Caco-2 (cell line): ENCODE measurements at places on chromosomes 3 and 15. TPM values are rescaled to one million over a fixed set of nuclear protein-coding genes. Genes with fewer than 3 reads are reported as not detected.
A peak's percentile ranks its signal among the peaks of the same experiment; 100 is the strongest.

DNA sequence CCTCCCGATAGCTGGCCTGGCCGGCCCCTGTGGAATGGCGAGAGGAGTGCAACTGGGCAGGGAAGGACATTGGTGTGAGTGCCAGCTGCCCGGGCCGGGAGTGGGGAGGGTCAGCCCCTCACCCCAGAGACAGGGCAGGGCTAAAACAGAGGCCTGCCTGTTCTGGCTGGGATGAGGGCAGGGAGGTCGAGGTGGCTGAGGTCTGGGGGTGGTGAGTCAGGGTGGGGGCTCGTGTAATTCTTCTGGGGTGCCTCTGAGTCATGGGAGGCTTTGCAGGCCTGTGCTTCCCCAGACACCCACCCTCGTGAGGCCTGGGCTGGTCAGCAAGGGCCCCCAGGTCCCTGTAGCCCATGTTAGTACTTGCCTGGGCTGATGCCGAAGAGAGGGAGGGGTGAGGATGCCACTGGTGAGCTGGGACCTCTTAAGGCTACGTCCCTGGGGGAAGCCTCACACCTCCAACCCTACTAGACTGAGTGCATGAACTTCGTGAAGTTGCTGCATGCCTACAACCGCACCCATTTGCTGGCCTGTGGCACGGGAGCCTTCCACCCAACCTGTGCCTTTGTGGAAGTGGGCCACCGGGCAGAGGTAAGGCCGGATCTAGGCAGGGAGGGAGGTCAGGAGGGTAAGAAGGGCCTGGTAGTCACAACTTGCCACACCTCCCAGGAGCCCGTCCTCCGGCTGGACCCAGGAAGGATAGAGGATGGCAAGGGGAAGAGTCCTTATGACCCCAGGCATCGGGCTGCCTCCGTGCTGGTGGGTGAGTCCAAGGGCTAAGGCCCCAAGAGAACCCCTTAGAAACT lies 1.7 kb downstream of the SEMA3B start:
- no peak for DNase-seq
- peaks cover 67% of the 10 kb centered on the region for H3K4me1 ChIP-seq
- H3K27ac ChIP-seq, result peak overlapping the region; percentile 70
- no peaks in the 10 kb centered on the region for H3K27me3 ChIP-seq

DNA sequence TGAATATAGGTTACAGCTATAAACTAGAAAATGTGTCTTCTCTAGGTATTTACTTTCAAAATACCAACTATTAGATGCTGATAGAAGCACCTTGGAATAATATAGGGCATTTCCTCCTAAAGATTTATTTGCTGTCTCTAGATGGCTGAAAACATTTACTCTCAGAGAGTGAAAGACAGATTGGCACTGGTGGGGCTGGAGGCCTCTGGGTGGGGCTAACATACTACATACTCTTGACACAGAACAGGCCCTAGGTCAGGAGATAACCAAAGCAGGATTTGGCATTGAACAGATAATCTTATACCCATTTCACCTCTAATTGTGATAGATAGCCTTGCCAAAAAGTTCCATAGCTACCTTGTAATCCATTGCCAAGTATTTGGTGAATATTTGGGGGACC lies 253.3 kb upstream of the TBC1D5 start:
- DNase-seq, result no peak
- no peaks in the 10 kb centered on the region for H3K27me3 ChIP-seq
- H3K4me1 ChIP-seq, result no peaks in the 10 kb centered on the region
- no peaks in the 10 kb centered on the region for H3K36me3 ChIP-seq

- no peaks in the 10 kb centered on the region for H3K36me3 ChIP-seq
- H3K4me1 ChIP-seq, result peaks cover 34% of the 10 kb centered on the region
- no peak overlapping the region for H3K27ac ChIP-seq
Observed at GRCh38 chr15:63478243-63478642, 26.1 kb upstream of the USP3 start.

- no peak overlapping the region for H3K4me3 ChIP-seq
- no peaks in the 10 kb centered on the region for H3K4me1 ChIP-seq
- no peaks in the 10 kb centered on the region for H3K27me3 ChIP-seq
- no peak overlapping the region for H3K27ac ChIP-seq
- no peak for DNase-seq
- no peaks in the 10 kb centered on the region; the same call in 1 of the 2 replicates for H3K36me3 ChIP-seq
Observed at GRCh38 chr15:25022233-25022632, 67.4 kb downstream of the SNRPN start.

DNA sequence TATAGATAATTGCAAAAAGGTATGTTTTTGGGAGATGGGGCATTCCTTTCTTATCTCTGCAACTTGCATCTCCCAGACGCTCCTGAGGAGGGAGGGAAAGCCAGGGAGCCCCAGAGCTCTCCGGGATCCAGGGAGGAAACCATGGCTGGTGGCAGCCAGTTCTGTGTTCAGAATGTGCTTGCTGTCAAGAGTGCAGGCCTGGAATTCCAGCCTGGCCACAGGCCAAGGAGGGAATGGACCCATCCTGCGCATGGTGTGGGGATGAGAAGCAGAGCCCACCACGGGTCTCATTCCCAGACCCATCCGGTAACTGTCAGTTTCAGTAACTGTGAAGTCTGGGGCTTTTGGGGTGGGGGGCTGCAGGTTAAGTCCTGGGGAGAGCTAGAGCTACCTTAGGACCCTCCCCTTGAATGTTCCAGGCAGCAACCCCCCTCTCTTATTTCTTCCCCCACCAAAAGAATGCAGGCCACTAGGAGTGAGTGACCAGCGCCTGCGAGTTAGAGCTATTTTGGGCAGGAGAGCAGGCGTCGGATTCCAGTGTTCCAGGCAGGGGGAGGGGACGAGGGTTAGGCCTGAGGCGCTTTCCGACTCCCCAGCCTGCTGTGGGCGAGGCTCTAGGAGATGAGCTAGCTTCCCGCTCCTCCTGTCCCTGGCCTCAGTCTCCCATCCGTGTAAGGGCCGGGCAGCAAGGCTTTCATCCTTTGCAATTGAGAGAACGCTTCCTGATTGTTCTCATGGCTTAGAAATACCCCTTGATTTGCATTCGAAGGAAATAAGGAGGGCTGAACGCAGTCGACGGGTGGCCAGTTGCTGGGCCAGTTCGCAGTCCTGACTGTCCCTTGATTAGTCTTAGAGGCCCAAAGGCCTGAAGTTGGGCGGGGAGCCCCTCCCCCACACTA lies 781 bp upstream of the DAG1 start:
- H3K4me1 ChIP-seq, result peaks cover 54% of the 10 kb centered on the region
- DNase-seq, result peak; percentile 90
- no peaks in the 10 kb centered on the region for H3K27me3 ChIP-seq
- H3K4me3 ChIP-seq, result peak overlapping the region; percentile 35

GRCh38 chr15:80753161-80753560 lies 26.0 kb upstream of the CEMIP start:
- H3K27me3 ChIP-seq, result no peaks in the 10 kb centered on the region
- no peaks in the 10 kb centered on the region for H3K4me1 ChIP-seq
- H3K4me3 ChIP-seq, result no peak overlapping the region
- H3K27ac ChIP-seq, result no peak overlapping the region
- no peak for DNase-seq

GRCh38 chr3:13201851-13202250 lies 128.6 kb upstream of the IQSEC1 start:
- no peak for DNase-seq
- H3K27ac ChIP-seq, result no peak overlapping the region
- H3K4me3 ChIP-seq, result no peak overlapping the region
- H3K4me1 ChIP-seq, result no peaks in the 10 kb centered on the region
- no peaks in the 10 kb centered on the region for H3K36me3 ChIP-seq

GRCh38 chr3:109072194-109072593 lies 45.7 kb downstream of the MORC1 start:
- H3K27ac ChIP-seq, result no peak overlapping the region
- no peaks in the 10 kb centered on the region for H3K27me3 ChIP-seq
- no peak for DNase-seq
- H3K4me3 ChIP-seq, result no peak overlapping the region
- no peaks in the 10 kb centered on the region for H3K4me1 ChIP-seq

- no peak for DNase-seq
- H3K4me1 ChIP-seq, result no peaks in the 10 kb centered on the region
- H3K36me3 ChIP-seq, result no peaks in the 10 kb centered on the region
- no peaks in the 10 kb centered on the region for H3K27me3 ChIP-seq
- no peak overlapping the region for H3K27ac ChIP-seq
- H3K4me3 ChIP-seq, result no peak overlapping the region
Observed at GRCh38 chr3:131484496-131485111, 18.2 kb downstream of the MRPL3 start.

DNA sequence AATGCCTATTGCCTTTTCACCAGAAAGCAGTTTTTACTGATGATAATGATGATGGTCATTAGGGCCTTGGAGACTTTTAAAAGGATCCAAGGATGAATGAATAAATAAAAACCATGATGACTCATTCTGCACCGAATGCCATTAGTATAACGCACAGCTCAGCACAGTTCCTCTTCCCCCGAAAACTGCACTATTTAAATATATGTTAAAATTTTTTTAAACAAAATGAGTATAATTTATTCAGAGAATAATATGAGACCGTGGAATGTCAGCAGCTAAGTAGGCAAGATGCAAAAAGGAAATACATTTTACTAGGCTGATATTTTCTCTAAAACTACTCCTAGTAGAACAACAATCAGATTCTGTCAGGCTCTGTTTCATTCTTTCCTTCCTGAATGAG lies 83.4 kb upstream of the NANOGP8 start:
- no peaks in the 10 kb centered on the region for H3K4me1 ChIP-seq
- H3K4me3 ChIP-seq, result no peak overlapping the region
- H3K36me3 ChIP-seq, result no peaks in the 10 kb centered on the region
- H3K27me3 ChIP-seq, result no peaks in the 10 kb centered on the region
- no peak overlapping the region for H3K27ac ChIP-seq

DNA sequence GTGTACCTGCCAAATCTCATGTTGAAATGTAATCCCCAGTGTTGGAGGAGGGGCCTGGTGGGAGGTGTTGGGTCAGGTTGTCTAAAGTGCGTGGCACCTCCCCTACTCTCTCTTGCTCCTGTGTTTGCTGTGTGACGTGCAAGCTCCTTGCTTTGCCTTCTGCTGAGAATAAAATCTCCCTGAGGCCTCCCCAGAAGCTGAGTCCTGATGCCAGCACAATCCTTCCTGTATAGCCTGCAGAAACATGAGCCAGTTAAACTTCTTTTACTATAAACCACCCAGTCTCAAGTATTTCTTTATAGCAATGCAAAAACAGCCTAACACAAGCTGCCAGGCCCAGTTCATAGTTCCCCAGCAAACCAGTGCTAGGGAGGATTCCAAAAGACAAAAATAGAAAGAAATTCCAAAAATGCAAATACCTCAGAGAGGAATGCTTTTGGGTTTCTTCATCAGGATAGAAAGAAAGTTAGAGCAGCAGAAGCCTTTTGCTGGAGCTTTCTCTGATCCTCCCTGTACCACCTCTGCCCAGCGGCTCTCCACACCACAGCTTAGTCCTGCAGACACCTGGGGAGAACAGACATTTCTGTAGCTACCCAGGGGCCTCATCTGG lies 25.9 kb upstream of the CDV3 start:
- H3K36me3 ChIP-seq, result no peaks in the 10 kb centered on the region
- peaks cover 49% of the 10 kb centered on the region for H3K4me1 ChIP-seq
- peak overlapping the region; percentile 88 for H3K27ac ChIP-seq
- no peaks in the 10 kb centered on the region for H3K27me3 ChIP-seq
- no peak overlapping the region for H3K4me3 ChIP-seq

- no peaks in the 10 kb centered on the region for H3K36me3 ChIP-seq
- no peaks in the 10 kb centered on the region for H3K27me3 ChIP-seq
- no peak overlapping the region for H3K4me3 ChIP-seq
- DNase-seq, result no peak
- no peaks in the 10 kb centered on the region for H3K4me1 ChIP-seq
Observed at GRCh38 chr3:84961521-84962255, 2.9 kb downstream of the CADM2 start.

DNA sequence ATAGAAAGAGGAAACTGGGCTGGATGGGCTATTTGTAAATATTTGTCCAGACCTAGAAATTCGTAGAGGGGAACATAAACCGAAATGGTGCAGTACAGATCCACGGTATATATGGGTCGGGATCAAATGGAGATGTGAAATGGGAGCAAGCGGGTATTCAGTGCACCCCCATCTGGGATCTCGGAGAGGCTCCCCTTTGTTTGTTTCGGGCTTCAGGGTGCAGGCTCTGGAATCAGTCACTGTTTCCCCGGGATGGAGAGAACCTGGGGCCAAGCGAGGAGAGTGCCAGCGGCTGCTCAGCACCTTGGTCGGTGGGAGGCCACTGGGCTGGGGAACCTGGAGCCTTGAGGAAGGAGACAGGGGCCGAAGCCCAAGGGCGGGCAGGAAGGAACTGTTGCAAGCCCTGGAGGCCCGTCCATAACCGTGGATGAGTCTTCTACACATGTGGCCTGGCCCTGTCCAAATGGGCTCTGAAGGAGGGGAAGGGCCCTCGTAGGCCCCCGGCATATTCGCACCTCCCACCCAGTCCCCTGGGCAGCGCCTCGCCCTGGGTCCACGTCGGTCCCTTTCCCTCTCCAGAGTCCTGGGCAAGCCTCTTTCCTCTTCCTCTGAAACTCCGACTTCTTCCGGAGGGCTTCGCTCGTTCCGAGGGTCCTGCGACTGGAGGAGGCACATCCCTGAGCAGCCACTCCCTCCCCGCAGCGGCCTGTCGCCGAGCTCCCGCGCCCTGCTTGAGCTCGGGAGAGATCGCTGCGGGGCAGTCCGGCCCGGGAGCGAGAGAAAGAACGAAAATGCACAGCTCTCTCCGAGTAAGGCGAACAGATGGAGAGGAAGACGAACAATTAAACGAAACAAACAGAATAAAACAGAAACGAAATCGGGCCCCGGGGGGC lies 3.0 kb downstream of the ISL2 start:
- no peak overlapping the region for H3K27ac ChIP-seq
- H3K27me3 ChIP-seq, result no peaks in the 10 kb centered on the region
- H3K4me3 ChIP-seq, result no peak overlapping the region
- no peak for DNase-seq
- H3K36me3 ChIP-seq, result no peaks in the 10 kb centered on the region

DNA sequence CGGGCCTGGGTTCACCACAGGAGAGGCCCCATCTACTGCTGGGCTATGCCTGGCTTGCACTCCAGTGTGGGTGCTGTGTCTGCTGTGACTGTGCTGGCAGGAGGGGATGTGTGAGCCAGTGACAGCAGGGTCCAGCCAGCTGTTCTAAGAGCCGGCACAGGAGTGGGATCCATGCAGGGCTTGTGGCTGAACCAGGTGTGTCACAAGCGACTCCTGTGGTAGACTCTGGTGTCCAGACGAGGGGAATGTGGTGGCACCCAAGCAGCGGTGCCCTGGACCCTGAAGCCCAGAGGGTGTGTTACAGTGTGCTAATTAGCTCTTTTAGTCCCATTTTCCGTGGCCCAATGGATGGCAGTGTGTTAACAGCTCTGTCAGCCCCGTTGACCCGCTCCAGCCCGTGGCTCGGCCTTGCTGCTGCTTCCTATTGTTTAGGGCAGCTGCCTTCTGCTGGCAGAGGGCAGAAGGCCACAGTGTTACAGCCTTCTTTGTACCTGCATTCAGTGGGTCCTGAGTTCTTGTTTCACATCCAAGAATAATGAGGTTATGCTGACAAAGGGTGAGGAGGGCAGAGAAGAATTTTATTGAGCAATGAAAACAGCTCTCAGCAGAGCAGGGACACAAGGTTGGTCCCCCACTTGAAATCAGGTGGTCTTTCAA lies 78.5 kb upstream of the RNU6-1 start:
- no peak overlapping the region for H3K4me3 ChIP-seq
- DNase-seq, result no peak
- no peaks in the 10 kb centered on the region for H3K36me3 ChIP-seq
- H3K4me1 ChIP-seq, result peaks cover 83% of the 10 kb centered on the region

GRCh38 chr15:62684123-62684808 lies 358.3 kb upstream of the TPM1 start:
- H3K4me1 ChIP-seq, result no peaks in the 10 kb centered on the region
- no peak overlapping the region for H3K4me3 ChIP-seq
- no peak for DNase-seq
- H3K36me3 ChIP-seq, result no peaks in the 10 kb centered on the region; the same call in 1 of the 2 replicates

Gene DAZL
- total RNA-seq, result not detected in 2 replicates

Gene CMC1
- 22.8 and 23.7 TPM in 2 replicates for total RNA-seq

Gene KIAA1143
- 29.0 and 29.8 TPM in 2 replicates for total RNA-seq

Gene TRPM1
- not detected in 2 replicates for total RNA-seq

Gene EPB42
- not detected in 2 replicates for total RNA-seq

Gene SCAMP2
- 97.4 and 98.5 TPM in 2 replicates for total RNA-seq

Gene FGF12
- total RNA-seq, result 0.41 TPM in 1 of 2 replicates, not detected in the other

Gene CCR9
- total RNA-seq, result not detected in 2 replicates
